ENCODE measurements at places on chromosomes 2 and 18.

- DNase-seq, result no peak
Measured at GRCh38 chr2:71948781-71949536, 198.7 kb downstream of the CYP26B1 start.

DNA sequence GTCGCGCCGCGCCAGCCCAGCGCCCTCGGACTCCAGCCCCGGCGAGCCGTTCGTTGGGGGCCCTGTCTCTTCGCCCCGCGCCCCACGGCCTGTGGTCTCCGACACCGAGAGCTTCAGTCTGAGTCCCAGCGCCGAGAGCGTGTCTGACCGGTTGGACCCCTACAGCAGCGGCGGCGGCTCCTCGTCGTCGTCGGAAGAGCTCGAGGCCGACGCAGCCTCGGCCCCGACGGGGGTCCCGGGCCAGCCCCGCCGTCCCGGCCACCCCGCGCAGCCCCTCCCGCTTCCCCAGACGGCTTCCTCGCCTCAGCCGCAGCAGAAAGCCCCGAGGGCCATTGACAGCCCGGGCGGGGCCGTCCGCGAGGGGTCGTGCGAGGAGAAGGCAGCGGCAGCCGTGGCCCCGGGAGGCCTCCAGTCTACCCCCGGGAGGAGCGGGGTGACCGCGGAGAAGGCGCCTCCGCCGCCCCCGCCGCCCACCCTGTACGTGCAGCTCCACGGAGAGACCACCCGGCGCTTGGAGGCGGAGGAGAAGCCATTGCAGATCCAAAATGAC is 1.4 kb downstream of the PHLPP1 start:
- peak; percentile 23 for DNase-seq

GRCh38 chr2:121427187-121427689 is 103.4 kb upstream of the RNU4ATAC start:
- DNase-seq, result no peak

DNA sequence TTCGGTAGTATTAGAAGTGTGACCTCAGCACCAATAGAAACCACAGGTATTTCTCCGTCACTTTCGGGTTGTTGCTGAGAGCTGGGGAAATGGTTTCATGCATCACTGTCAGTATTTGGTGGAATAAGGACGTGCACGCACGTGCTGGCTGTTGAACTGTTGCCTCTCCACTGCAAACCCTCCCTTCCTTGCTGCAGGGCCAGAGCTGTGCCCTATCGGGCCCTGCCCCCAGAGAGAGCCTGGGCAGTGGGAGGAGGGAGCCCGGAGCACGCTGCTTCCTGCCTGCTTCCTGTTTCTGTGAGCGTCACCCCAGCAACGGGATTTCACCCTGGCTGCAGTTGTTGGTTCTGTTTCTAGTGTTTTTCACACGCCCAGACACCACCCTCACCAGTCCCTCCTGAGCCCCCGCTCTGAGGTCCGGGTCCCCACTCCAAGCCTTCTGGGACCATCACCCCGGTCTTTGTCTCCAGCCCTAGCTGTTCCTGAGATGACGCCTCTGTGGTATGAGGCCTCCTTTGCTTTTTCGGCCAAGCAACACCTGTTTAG is 47.4 kb downstream of the LRRFIP1 start:
- DNase-seq, result peak; percentile 97

DNA sequence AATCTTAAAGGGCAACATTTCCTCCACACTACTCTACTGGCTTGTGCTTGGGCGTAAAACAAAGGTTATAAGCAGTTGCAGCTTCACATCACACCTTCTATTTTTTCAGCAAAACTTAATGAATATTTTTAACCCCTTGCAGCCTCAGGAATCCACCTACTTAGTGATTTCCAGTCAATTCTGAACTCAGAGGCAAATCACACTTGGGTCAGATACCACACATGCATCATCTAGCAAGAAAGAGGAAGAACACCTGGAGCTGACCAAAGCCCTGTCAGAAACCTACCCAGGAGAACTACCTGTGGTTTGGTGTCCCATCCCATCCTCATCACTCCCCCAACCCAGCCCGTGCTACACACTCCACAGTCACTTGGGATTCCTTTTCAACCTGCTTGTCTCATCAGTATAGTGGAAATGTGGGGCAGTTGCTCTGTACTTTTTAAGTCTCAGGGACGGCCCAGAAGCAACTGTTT is 25.5 kb downstream of the PIAS2 start:
- no peak for DNase-seq

DNA sequence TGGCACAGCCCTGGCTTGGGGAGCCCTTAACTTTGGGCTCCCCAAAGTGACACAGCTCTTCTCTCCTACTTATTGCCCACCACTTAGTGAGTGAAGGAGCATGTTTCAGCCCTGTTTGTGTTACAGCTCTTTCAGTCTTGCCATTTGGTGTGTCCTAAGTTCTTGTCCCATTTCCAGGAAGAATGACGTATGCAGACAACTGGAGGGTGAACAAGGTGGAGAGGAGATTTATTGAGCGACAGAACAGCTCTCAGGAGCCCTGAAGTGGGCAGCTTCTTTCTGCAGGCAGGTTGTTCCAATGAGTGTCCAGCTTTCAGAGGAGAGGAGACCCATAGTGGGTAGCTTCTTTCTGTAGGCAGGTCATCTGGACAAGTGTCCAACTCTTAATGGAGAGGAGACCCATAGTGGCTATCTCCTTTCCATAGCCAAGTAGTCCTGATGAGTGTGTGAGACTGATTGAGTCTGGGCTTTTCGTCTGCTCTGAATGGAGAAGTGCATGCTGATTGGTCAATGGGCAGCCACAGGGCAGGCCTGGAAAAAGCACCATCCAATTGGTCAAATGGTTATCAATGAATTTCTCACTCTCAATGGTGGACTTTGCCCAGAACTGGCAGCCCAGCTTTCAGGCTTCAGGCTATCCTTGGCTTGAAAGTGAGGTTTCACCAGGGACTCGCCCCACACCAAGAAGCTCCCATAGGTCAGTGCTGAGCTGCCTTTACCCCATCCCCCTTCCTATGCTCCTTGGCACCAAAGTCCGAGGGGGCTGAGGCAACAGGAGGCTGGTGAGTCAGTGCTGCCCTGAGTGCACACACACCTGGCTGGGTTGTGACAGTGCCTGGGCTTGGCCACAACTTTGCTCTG is 688.2 kb downstream of the NYAP2 start:
- DNase-seq, result no peak

- DNase-seq, result no peak
Measured at GRCh38 chr2:74584088-74584645, 29.6 kb downstream of the DOK1 start.

DNA sequence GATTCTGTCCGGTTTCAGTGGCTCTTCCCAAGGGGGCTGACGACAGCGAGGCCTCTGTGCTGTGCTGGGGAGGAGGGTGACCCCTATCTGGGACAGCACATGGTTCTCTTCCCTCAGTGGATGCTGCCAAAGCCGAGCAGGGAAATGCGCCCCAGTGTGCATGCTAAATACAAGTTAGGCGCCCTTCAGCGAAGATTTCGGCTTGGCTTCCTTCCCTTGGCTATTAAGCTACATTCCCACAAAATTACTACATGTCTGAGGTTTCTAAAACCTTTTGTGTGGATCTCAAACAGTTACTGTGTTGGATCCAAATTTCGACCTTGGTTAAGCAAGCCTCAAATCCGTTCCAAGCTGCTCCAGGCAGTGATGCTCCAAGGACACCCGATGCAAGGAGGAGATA is 440.3 kb downstream of the NRXN1 start:
- DNase-seq, result no peak

GRCh38 chr18:50839341-50839740 is 19.5 kb upstream of the MRO start:
- no peak for DNase-seq

- no peak for DNase-seq
Measured at GRCh38 chr2:44167311-44167907, 1.3 kb upstream of the PPM1B start.

- DNase-seq, result no peak
Measured at GRCh38 chr18:64717026-64717425, 568.1 kb upstream of the LINC00305 start.

DNA sequence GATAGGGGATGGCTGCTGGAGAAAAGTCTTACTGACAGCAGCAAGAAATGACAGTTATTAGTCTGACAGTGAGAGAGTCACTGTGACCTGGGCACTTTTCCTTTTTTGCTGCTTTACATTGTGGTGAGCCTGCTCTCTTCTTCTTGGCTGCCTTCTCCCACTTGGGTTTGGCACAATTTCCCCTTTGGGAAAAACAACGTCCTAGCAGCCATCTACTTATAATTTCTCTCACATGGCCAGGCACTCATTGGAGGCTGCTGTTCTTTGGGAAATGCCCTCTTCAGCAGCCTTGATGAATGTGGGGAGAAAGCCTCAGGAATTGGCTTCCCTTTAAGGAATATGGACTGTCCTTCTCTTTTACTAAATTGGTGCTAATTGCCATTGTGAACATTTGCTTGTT is 60.4 kb upstream of the SLC1A4 start:
- DNase-seq, result no peak

GRCh38 chr18:36809590-36810381 is 19.0 kb downstream of the TPGS2 start:
- peak; percentile 75 for DNase-seq

DNA sequence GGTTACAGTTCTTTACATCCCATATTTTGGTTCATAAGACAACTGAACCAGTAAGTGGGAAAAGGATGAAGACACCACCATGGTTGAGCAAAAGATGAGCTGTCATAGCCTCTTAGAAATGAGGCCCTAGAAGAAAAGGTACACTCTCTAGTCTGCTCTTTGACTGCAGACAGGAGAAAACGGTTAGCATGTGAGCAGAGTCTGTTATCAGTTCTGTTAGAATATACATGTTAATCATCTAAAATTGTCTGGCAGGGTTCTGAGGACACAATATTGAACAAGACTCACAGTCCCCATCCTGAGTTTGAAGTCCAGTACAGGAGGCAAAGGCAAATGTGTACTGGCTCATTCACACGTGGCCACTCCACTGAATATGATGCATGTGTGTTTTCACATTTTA is 78.1 kb downstream of the MBOAT2 start:
- DNase-seq, result no peak
